ENCODE measurements at places on chromosomes 2 and 18.

DNA sequence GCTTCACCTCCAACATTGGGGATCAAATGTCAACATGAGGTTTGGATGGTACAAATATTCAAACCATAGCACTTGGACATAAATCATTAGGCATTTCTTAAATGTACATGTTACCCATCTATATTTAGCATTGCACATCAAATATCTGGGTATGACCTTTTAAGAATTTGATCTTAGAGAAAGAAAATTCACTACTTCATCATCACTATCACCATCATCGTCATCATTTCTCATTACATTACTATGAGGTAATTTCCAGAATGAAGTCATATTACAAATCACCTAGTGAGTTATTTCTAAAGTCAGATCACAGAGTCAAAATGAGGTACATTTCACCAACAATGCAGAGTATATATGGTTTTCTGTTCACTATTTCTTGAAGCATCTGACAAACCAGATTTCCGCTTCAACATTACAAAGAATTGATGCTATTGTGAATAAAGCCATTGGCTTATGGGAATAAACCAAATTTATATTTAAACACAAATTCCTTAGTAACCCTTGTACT lies 356.4 kb upstream of the GYPC start:
- DNase-seq: no peak

- DNase-seq: no peak
These were observed 566 bp upstream of the CMPK2 start for GRCh38 chr2:6866275-6866671.

- no peak for DNase-seq
These were observed 25.8 kb upstream of the TMEM182 start for GRCh38 chr2:102736110-102736409.

- DNase-seq: no peak
These were observed 115.1 kb downstream of the CAPN13 start for GRCh38 chr2:30691948-30692828.

GRCh38 chr18:8139891-8140406 lies 469.3 kb upstream of the RAB12 start:
- DNase-seq: no peak

GRCh38 chr18:48963586-48964470 lies 13.1 kb upstream of the SMAD7 start:
- DNase-seq: no peak

DNA sequence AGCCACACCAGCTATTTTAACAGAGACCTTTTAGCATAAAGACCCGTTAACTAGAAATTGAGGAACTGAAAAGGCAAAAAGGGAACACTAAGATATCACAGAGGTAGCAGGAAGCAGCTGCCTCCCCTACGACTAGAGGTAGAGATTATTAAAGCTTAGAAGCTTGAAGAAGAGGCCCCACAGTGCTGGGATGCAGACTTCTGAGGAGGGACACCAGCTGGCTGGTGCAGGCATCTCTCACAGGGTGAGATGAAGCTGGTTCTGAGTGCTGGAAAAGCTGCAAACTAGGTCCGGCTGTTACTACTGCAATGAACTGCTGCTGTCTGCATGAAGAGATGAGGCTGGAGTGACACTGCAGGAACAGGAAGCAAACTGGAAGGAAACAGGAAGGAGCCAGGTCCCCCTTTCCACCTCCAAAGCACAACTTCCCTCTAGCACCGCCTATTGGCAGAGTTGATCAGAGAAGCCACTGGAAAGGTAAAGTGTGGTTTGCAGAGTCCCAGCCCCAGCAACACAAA lies 61.2 kb upstream of the MRPS9 start:
- peak; percentile 68 for DNase-seq
